ENCODE measurements at places on chromosomes 2 and 18. TPM values are rescaled to one million over a fixed set of nuclear protein-coding genes. Genes with fewer than 3 reads are reported as not detected.

- H3K36me3 ChIP-seq: no peaks in the 10 kb centered on the region
- H3K27ac ChIP-seq: no peak overlapping the region
- no peaks in the 10 kb centered on the region for H3K27me3 ChIP-seq
Observed at GRCh38 chr2:71796174-71796593, 342.8 kb downstream of the DYSF start.

- peaks cover 5% of the 10 kb centered on the region for H3K36me3 ChIP-seq
- DNase-seq: no peak
- peaks cover 6% of the 10 kb centered on the region for H3K27me3 ChIP-seq
- H3K27ac ChIP-seq: no peak overlapping the region
- no peak overlapping the region for H3K4me3 ChIP-seq
- no peaks in the 10 kb centered on the region for H3K4me1 ChIP-seq
Observed at GRCh38 chr18:74163019-74163660, 14.8 kb downstream of the TIMM21 start.

DNA sequence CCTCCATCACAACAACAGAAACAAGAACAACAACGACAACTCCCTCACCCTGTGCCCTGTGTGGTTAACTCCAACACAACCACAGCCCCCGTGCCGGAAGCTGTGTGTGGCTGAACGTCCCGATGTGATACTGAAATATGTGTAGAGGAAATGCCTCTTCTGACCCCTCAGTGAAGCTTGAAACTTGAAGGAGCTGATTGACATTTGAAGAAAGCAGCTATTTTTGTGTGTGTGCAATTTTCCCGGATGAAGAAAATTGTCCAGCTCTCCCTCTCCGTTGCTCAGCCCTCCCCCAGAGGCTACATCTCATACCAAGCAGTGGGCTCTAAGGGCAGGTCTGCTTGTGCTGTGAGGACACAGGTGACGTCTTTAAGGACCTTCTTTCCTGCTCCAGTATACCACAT is 173.8 kb downstream of the ICOS start:
- DNase-seq: no peak
- H3K36me3 ChIP-seq: no peaks in the 10 kb centered on the region
- peak overlapping the region; percentile 93 for H3K27ac ChIP-seq
- peaks cover 71% of the 10 kb centered on the region for H3K4me1 ChIP-seq
- H3K4me3 ChIP-seq: peak overlapping the region; percentile 5

DNA sequence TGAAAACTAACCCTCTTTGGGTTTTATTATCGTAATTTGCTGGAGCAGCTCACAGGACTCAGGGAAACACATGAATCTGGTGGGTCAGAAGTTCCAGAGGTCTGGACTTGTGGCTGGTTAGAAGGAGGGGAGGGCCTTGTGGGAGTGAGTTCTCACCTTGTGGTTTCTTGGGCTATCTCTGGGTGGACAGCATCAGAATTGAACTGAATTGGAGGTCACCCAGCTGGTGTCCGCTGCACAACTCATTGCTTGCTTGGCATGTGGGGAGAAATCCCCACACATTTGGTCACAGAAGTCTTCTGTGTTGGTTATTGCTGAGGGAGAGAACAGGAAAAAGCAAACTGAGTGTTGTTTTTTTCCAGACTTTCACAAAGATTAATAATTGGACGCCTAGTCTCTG is 27.5 kb downstream of the ZNF892 start:
- DNase-seq: no peak
- H3K27me3 ChIP-seq: no peaks in the 10 kb centered on the region
- no peak overlapping the region for H3K27ac ChIP-seq
- peaks cover 5% of the 10 kb centered on the region for H3K36me3 ChIP-seq
- no peak overlapping the region for H3K4me3 ChIP-seq

GRCh38 chr2:240556553-240557100 is 1.2 kb downstream of the ANKMY1 start:
- peaks cover 31% of the 10 kb centered on the region for H3K4me1 ChIP-seq
- no peaks in the 10 kb centered on the region for H3K27me3 ChIP-seq
- H3K4me3 ChIP-seq: peak overlapping the region; percentile 46
- peaks cover 12% of the 10 kb centered on the region for H3K36me3 ChIP-seq

GRCh38 chr2:64840426-64840881 is 148.7 kb upstream of the SLC1A4 start:
- no peak overlapping the region for H3K4me3 ChIP-seq
- H3K27me3 ChIP-seq: no peaks in the 10 kb centered on the region
- H3K27ac ChIP-seq: no peak overlapping the region
- no peak for DNase-seq
- H3K36me3 ChIP-seq: no peaks in the 10 kb centered on the region

GRCh38 chr2:172624996-172625395 is 69.1 kb downstream of the PDK1 start:
- H3K27ac ChIP-seq: no peak overlapping the region
- no peak overlapping the region for H3K4me3 ChIP-seq
- DNase-seq: no peak
- H3K27me3 ChIP-seq: no peaks in the 10 kb centered on the region
- H3K36me3 ChIP-seq: peaks cover 44% of the 10 kb centered on the region
- H3K4me1 ChIP-seq: no peaks in the 10 kb centered on the region

DNA sequence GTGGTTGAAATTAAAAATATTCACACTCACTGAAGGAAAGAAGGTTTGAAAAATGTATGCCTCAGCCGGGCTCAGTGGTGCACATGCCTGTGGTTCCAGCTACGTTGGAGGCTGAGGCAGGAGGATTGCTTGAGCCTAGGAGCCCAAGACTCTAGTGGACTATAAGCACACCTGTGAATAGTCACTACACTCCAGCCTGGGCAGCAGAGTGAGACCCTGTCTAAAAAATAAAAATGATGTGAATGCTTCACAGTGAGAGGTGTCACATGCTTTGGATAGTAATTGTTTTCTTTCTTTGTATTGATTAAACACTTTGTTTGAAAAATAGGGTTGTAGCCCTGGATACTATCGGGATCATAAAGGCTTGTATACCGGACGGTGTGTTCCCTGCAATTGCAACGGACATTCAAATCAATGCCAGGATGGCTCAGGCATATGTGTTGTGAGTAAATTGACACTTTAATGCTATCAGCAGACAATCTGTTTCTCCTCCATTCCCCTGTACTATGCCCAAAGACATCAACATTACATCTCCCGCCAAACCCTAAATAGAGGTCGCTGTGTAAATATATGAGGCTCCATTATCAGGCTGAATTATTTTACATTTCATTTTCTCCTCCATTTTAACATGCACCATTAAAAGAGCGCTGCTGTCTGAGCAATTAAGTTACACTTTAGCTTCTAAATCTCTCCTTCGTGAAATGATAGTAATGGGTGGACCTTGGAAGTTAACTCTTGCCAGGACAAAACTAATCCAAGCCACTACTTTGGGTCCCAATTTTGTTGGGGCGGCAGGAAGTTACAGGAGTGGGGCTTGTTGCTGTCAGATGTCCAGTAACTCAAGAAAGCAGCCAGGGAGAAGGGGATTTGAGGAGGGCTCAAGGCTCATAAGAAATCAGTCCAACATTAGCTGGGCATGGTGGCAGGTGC is 138.3 kb upstream of the TTC39C start:
- no peak for DNase-seq
- peaks cover 38% of the 10 kb centered on the region for H3K4me1 ChIP-seq
- peaks cover 7% of the 10 kb centered on the region for H3K27me3 ChIP-seq

DNA sequence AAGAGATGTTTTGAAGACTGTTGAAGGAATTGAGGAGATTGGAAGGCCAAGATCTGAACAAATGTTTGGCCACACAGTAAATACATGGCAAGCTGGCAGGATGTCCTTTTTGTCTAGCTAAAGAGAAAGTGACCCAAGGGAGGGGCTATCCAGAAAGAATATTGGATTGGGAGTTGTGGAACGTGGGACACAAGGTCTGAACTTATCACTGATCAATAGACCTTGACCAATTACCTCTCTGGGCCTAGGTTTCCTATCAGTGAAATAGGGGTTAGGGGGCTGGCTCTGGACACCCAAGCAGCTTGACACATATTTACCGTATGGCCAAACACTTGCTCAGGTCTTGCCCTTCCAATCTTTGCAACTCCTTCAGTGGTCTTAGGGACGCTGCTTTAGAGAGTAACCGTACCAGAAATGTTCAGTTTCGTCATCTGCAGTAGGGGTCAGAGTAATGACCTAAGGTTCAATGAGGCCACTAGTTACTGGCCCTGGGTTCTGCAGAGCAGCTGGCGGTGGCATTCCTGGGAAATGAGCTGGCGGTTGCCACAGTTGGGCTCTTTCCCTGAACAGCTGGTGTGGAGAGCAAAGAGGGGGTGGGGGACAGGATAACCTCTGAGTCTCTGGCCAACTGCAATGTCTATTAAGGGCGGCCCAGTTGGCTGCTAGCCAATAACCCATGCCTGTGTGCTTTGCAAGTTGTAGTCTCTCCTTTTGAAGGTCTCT is 70.1 kb upstream of the STPG4 start:
- H3K27me3 ChIP-seq: no peaks in the 10 kb centered on the region
- H3K36me3 ChIP-seq: no peaks in the 10 kb centered on the region
- no peak overlapping the region for H3K27ac ChIP-seq
- no peak for DNase-seq
- peaks cover 35% of the 10 kb centered on the region for H3K4me1 ChIP-seq

DNA sequence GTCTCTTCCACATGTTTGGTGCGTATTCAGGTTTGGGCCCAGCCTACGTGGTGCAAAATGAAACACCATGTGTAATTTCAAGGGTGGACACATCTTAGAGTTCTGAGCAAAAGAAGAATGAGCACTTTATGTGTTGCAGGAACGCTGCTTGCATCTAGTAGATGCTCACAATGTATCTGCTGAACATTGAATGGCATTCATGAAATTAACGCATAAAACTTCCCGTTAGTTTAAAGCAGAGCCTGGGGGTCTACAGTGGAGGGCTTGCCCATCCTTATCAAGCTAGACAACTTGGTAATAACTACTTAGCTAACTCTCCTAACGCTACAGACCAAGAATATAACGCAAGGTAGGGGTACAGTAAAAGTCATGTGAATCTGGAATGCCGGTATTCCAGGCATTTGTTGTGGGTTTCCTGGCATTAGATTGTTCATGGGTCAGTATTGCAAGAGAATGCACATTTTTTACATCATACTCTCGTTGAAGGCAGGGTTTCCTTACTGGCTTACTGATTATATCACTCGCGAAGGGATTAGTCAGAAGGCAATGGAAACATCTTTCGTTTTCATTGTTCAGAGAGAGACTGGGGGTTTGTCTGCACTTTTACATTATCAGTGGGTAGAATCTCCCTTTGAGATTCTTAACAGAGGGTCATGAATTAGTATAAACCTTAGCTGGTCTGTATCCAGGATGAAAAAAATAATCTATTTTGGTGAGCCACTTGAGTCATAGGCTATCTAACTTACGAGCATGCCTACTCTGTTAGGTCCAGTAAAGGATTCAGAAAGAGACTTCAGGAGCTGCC is 229.5 kb upstream of the EPAS1 start:
- peaks cover 18% of the 10 kb centered on the region for H3K4me1 ChIP-seq
- no peak for DNase-seq
- H3K27ac ChIP-seq: no peak overlapping the region
- H3K4me3 ChIP-seq: no peak overlapping the region
- H3K27me3 ChIP-seq: no peaks in the 10 kb centered on the region

DNA sequence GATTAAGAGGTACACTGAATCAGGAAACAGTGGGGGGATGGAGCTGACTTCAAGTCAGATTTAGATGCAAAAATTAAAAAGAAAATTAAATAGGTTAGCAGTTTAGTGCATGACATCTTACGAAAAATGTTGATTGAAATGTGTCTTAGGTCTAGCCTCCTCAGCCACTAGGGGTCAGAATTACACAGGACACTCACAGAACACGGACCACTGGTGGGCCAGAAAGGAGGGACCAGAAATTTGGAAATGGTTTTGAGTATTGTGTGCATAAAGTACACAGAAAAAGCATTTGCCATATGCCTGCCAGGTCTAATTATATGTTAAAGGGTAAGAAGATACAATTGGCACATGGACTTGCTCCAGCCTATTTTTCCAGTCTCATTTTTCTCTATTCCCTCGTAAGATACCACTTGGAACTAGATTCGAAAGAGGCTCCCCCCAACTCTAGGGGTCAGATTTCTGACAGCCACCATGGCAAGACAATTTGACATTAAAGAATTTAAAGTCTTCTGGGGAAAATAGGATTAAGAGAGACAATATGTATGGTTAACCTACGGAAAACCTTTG is 550.2 kb upstream of the SETBP1 start:
- no peaks in the 10 kb centered on the region for H3K36me3 ChIP-seq
- no peak for DNase-seq
- no peak overlapping the region for H3K27ac ChIP-seq
- no peak overlapping the region for H3K4me3 ChIP-seq

DNA sequence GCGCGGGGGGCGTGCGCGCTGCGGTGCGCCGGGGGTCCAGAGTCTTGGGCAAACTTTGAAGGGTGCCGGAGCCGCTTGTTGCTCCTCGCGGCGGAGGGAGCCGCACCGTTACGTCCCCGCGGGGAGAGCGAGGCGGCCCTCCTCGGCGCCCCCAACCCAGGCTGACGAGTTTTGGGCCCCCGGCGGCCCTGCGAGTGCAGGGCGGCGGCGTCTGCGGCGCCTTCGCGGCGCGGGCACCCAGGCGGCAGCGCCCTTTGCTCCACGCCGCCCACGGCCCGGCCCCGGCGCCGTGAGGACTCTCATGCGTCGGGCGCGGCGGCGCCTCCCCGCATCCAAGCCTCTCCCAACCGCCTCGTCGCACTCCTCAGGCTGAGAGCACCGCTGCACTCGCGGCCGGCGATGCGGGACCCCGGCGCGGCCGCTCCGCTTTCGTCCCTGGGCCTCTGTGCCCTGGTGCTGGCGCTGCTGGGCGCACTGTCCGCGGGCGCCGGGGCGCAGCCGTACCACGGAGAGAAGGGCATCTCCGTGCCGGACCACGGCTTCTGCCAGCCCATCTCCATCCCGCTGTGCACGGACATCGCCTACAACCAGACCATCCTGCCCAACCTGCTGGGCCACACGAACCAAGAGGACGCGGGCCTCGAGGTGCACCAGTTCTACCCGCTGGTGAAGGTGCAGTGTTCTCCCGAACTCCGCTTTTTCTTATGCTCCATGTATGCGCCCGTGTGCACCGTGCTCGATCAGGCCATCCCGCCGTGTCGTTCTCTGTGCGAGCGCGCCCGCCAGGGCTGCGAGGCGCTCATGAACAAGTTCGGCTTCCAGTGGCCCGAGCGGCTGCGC is 814 bp downstream of the FZD7 start:
- peak; percentile 64 for DNase-seq
- peak overlapping the region; percentile 80 for H3K4me3 ChIP-seq
- no peaks in the 10 kb centered on the region for H3K27me3 ChIP-seq

- H3K4me3 ChIP-seq: no peak overlapping the region
- no peaks in the 10 kb centered on the region for H3K36me3 ChIP-seq
- H3K27ac ChIP-seq: peak overlapping the region; percentile 39
- no peak for DNase-seq
- H3K4me1 ChIP-seq: peaks cover 22% of the 10 kb centered on the region
- H3K27me3 ChIP-seq: no peaks in the 10 kb centered on the region
Observed at GRCh38 chr2:83594241-83595120, 864.6 kb downstream of the SUCLG1 start.

KRTCAP3 gene
- total RNA-seq: 26.1 TPM

SLC35F6 gene
- 25.2 TPM for total RNA-seq

SNED1 gene
- 7.1 TPM for total RNA-seq

ARMC9 gene
- total RNA-seq: 49.8 TPM

DNER gene
- not detected for total RNA-seq

HAAO gene
- total RNA-seq: 23.3 TPM

UGT1A7 gene
- not detected for total RNA-seq

HOXD1 gene
- not detected for total RNA-seq

ABCG5 gene
- not detected for total RNA-seq

SCG2 gene
- total RNA-seq: 2.3 TPM

AOX1 gene
- total RNA-seq: 2.2 TPM
